ENCODE measurements at places on chromosomes 1 and 21.

DNA sequence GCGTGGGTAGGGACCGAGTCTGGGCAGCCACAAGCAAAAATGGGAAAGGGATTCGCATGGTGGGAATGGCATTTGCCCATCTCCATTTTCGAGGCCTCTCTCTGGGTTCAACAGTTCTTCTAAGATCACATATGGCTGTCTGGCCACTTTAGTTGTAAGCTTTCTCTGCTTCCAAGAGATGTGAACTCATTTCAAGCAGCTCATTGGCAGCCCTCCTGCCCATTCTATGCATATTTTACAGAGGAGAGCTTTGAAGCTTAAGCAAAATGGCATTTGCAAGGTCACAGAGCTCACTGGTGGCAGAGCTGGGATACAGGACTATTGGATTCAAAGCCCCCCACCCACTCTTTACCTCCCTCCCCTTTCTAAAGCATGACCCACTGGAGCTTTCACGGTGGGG, 93.7 kb downstream of the HHIPL2 start:
- no peak for DNase-seq

DNA sequence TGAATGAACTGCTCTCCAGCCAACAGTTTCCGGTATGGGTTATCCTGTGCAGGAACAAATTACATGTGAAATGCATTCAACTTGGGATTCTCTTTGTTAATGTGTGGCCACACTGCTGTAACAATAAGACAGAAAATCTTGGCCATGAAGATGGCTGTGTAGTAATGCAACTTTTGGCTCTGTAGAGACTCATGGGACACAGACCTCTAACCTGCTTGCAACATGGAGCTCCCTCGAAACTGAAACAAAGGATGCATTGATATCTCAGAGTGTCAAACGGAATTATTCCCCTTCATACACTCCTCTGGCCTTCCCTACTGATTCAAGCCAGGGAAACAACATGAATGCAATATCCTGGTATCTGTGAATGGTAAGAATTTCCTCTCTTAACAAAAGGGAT, 559.3 kb upstream of the ZRANB2 start:
- DNase-seq: no peak

DNA sequence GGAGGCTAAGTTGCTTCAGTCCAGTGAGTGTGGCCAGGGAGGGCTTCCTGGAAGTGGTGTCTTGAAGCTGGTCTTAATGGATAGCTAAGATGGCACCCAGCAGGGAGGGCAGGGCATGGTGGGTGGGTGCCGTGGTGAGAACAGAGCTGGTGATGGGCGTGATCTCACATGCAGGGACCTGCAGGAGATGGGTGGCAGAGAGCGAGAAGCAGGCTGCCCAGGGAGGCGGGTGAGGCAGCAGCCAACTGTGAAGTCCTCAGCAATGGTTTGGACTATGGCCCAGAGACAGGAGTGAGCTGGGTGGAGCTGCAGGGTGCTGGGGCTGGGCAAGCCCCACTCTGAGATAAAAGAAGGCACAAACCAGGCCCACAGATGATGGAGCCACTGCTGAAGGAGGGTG, 50.7 kb downstream of the UMODL1 start:
- DNase-seq: no peak

DNA sequence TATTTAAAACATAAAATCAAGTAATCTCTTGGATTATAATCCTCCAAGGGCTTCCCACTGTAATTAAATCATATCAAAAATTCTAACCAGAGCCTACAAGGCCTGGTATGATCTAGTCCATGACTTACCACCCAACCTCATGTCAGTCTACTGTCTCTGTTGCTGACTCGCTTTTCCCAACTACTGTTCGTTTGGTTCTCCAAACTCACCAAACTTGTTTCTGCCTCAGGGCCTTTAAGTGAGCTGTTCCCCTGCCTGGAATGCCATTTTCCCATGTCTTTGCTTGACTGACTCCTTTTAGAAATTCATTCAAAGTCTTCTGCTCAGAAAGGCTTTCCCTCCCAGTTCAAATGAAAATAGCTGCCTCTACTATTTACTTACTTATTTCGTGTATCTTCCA, 95.9 kb downstream of the ZC3H11B start:
- DNase-seq: no peak

DNA sequence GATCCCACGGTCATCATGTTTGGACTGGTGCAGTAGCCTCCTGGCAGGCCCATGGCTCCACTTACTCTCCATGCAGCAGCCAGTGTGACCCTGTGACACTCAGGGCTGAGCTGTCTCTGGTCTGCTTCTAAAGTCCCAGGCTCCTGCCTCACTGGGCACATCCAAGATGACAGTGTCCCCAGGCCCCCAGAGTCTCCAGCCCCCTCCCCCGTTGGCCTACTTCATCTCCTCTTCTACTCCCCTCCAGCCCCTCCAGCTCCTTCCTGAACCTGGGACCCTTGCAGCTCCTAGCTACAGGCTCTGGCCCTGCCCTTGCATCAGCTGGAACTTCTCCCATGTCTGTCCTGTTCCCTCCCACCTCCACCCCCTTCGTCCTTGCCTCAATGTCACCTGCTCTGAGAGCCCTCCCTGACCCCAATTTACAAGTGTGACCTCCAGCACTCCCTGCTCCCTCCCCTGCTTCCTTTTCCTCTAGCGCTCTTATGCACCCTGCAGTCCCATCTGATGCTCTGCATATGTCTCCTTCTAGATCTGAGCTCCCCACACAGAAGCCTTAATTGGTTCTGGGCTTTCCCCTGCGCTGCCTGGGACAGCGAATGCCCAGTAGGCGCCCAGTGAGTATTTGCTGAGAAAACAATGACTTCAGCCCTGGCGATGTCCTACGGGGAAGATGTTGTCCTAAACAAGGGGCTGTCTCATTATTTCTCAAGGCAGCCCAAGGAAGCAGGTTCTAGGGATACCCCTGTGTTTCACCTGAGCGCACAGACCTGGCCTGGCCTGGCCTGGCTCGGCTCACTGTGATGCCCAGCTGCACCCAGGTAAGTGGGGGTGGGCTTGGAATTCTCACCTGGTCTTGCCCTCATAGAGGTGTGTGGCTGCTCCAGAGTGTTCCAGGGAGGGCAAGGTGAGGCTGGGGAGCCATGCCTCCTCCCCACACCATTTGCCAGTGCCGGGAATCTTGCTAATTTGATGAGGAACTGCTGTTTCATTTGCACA, 600.6 kb downstream of the PTPRU start:
- DNase-seq: no peak

DNA sequence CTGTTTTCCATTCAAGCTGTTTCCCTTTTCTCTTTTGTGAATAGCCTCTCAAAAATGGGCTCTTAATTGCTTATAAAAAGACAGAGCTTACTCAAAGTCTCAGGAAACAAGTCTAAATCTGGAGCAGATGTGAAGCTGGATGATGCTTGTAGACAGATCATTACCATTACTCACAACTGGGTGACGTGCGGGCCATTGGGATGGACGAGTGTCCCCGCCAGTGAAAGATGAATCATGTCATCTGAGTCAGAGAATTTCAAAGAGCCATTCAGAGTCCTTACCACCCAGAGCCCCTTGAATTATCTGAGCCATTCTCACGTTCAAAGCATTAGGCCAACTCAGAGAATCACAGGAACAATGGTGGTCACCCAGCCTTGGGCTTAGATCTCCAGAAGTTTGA, 134.6 kb downstream of the HUNK start:
- DNase-seq: no peak

GRCh38 chr1:20191266-20191825, 5.0 kb upstream of the PLA2G2C start:
- DNase-seq: no peak

DNA sequence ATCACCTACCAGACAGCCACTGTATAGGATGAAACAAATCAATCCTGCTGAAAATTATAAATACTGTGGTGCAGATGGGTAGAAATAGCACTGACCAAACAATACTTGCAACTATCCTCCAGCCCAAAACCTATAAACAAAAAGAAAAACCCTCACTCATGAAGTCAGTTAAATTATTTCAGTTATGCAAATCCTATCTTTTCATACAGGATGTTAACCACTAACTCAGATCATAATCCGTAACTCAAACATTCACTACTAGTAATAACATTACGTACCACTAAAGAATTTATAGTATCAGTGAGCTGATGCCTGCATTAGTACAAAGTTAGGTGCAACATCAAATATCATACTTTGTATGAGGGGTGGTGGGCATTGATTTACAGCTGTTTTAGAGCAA, 2.6 kb downstream of the NDC1 start:
- peak; percentile 44 for DNase-seq

DNA sequence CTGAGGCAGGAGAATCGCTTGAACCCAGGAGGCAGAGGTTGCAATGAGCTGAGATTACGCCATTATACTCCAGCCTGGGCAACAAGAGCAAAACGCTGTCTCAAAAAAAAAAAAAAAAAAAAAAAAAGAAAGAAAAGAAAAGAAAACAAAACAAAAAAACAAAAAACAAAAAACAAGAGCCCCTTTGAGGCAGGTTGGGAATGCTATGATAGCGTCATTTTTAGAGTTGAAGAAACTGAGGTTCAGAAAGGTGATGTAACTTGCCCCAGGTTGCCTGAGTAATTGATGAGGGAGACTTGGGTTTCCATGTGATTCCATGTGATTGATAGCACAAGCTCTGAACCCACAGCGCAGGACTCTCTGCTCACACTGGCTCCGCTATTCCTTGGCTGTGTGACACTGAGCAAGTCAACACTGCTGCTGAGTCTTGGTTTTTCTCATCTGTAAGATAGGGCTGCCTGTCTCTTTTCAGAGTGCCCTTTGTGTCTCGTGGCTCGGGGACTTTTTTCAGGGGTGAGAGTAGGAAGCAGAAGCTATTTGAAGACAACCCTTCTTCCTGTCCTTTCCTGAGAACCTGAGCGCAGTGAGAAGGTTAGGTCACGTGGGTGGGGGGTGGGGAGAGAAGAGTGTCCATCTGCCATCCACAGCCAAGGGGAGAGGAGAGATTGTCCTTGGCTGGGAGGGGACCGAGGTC, 2.5 kb downstream of the CNR2 start:
- peak; percentile 30 for DNase-seq

DNA sequence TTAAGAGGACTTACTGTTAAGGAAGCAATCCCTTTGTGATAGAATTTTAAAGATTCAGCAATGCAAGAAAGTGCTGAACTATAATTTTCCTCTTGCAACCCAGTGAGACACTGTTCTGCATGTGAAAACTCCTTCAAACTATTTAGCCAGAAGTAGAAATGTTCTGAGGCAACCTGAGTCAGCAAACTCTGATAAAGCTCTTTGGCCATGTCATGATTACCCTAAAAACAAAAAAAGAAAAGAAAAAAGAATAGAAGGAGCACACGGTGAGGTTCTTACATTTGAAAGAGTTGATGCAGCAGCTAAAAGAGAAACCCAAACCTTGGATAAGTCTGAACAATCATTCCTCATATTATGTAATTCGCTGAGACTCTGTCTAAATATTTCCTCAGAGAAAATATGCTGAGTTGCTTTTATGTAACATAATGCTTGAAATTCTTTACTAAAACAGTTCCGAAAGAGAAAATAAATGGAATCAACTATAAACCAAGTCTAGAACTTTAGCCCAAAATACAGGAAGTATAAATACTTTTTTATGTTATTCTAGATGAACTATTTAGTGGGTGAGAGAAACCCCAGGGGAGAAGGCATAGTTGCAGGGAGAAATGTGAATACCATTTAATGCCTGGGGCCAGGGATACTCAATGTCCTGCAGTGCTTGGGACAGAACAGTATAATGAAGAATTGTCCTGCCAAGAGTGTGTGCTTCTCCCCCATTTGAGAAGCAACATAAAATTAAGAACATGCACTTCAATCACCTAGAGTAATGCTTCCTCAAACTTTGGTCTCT, 60.0 kb downstream of the INTS7 start:
- no peak for DNase-seq

GRCh38 chr1:60160141-60160540, 86.6 kb upstream of the C1orf87 start:
- DNase-seq: no peak

DNA sequence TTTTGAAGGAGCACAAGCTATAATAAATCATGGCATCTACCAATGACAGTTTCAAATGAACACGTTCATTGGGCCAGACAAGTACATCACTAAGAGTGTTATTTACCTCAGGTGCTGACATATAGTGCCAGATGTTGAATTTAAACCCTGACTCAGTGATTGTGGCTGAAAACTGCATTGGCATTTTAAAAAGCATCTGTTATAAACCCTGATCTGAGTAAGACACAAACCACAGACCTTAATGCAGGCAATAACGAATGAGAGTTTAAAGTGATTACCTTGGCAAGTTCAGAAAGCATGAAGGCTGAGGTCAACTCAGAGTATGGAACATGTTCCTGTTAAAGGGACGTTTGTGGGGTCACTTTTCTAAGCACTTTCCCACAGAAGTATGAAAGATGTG, 865.1 kb upstream of the TMPRSS15 start:
- DNase-seq: no peak

DNA sequence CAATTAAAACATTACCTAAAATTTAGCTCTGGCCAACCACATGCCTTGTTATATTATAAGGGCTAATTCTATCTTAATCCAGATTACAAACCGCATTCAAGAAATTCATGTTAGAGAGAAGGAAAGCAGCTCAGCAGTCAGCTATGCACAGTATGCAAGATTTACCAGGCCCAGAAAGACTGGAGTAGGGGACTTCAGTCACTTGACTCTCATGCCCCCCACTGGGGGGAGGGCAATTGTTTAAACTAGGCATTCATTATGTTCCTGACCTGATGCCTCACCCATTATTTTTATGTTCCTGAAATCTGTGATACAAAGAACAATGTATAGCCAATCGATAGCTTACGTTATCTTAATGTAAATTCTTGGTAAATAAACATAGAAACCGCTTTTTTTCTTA, 96.9 kb downstream of the ZNF644 start:
- DNase-seq: no peak

- DNase-seq: no peak
These were observed 7.2 kb downstream of the CNST start for GRCh38 chr1:246573491-246573890.

- no peak for DNase-seq
These were observed 340.3 kb upstream of the SNX7 start for GRCh38 chr1:98321191-98321590.

DNA sequence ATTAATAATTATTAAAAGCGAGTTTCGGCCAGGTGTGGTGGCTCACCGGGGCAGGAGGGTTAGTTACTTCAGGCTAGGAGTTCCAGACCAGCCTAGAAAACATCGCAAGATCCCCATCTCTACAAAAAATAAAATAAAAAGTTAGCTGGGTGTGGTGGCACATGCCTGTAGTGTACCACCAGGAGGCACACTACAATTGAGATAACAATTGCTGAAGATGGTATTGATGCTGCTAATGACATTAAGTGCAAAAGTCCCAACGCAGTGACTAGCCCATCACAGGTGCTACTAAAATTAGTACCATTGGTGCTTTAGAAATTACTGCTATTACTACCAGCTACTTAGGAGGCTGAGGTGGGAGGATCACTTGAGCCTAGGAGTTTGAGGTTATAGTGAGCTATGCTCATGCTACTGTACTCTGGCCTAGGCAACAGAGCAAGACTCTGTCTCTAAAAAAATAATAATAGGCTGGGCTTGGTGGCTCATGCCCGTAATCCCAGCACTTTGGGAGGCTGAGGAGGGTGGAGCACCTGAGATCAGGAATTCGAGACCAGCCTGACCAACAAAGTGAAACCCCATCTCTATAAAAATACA, 156.6 kb downstream of the GREM2 start:
- DNase-seq: peak; percentile 9

DNA sequence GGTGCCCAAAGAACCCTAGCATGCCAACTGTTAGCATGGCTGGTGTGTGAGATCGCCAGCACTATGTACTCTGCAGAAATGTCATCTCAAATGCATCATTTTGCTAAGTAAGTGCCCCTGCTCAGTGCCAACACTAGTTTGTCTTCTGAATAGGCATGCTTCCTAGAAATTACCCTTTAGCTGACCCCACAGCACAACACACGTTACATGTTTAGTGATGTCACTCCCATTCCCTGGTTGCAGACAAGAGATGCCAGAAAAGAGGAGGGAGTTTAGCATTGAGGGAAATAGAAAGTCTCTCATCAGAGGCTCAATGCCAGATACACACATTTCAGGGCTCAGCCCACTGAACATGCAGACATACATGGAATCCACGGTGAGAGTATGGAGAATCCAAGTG, 9.3 kb upstream of the ST6GALNAC3 start:
- DNase-seq: no peak

Data from GM13977 (cell line).